ENCODE measurements at places on chromosomes 11 and 22. TPM values are rescaled to one million over a fixed set of nuclear protein-coding genes. Genes with fewer than 3 reads are reported as not detected.

DNA sequence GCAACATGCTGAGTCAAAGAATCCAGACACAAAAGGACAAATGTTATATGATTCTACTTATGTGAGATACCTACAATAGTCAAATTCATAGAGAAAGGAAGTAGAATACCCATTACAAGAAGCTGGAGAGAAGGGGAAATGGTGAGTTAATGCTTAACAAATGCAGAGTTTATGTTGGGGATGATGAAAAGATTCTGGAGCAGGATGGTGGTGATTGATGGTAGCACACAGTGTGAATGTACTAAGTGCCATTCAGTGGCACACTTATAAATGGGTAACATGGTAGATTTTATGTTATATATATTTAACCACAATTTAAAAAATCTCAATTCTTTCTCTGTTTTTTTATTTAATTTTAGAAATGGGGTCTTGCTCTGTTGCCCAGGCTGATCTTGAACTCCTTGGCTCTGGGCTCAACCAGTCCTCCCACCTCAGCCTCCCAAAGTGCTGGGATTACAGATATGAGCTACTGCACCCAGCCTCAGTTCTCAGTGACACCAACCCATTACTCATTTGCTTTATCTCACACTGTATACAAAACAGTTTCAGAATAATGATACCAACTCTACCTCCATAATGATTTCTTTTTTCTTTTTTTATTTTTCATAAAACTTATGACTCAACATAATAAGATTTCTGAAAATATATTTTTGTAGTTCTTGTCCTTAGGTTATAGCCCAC lies 9.6 kb upstream of the RELA start:
- no peaks in the 10 kb centered on the region for H3K36me3 ChIP-seq
- no peak overlapping the region for H3K4me3 ChIP-seq
- no peak overlapping the region for H3K27ac ChIP-seq
- H3K4me1 ChIP-seq, result no peaks in the 10 kb centered on the region
- no peak for DNase-seq

ALG9 gene
- 35.3 TPM for total RNA-seq

DNA sequence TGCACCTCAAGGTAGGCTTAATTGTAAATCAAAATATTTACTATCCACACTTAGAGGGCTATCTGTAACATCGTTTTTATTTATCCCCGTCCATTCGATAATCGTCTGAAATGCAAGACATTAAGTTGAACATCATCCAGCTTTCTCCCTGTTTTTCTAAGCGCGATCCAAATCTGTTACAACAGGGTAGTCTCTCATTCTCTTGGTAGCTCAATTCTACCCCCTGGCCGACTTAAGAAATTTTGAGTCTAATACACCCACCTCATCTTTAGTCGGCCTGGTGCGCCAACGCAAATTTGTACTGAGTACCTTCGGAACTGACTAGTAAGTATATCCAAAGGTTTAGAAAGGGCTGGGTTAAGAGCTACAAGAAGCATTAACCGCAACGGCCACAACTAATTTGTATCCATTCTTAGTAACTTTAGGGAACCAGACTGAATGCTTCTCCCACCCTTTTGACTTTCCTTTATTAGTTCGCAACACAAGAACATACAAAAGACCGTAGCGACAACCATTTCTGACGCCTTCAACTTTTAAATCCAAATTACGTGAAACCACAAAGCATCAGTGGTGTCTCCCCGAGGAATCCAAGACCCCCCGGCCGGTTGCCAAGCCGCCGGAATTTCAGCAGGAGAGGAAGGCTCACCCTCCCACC lies 1.0 kb upstream of the ZNF143 start:
- H3K36me3 ChIP-seq, result no peaks in the 10 kb centered on the region
- peak; percentile 28 for DNase-seq
- peaks cover 8% of the 10 kb centered on the region for H3K4me1 ChIP-seq
- H3K27ac ChIP-seq, result peak overlapping the region; percentile 98
- peak overlapping the region; percentile 63 for H3K4me3 ChIP-seq
- no peaks in the 10 kb centered on the region for H3K27me3 ChIP-seq

- H3K27me3 ChIP-seq, result no peaks in the 10 kb centered on the region
- no peaks in the 10 kb centered on the region for H3K36me3 ChIP-seq
- DNase-seq, result no peak
Measured at GRCh38 chr11:27328614-27329013, 34.4 kb downstream of the CCDC34 start.

MPEG1 gene
- not detected for total RNA-seq

GDPD4 gene
- total RNA-seq, result not detected

GRCh38 chr22:40156001-40156516 lies 21.7 kb upstream of the TNRC6B start:
- H3K4me3 ChIP-seq, result no peak overlapping the region
- no peaks in the 10 kb centered on the region for H3K36me3 ChIP-seq
- DNase-seq, result peak; percentile 75
- H3K4me1 ChIP-seq, result peaks cover 13% of the 10 kb centered on the region

PNPLA5 gene
- not detected for total RNA-seq

- H3K4me1 ChIP-seq, result no peaks in the 10 kb centered on the region
- H3K27me3 ChIP-seq, result no peaks in the 10 kb centered on the region
- no peak for DNase-seq
- peaks cover 13% of the 10 kb centered on the region for H3K36me3 ChIP-seq
- H3K27ac ChIP-seq, result no peak overlapping the region
- H3K4me3 ChIP-seq, result no peak overlapping the region
Measured at GRCh38 chr22:41231369-41231768, 9.4 kb downstream of the CHADL start.

OMP gene
- not detected for total RNA-seq
